ENCODE measurements at places on chromosomes 16 and 17.

- peak; percentile 12 for DNase-seq
Observed at GRCh38 chr16:87947356-87948118, 3.7 kb upstream of the BANP start.

GRCh38 chr17:63039342-63039741 lies 73.3 kb downstream of the TANC2 start:
- no peak for DNase-seq

- no peak for DNase-seq
Observed at GRCh38 chr16:11094075-11094856, 149.9 kb downstream of the CLEC16A start.

GRCh38 chr17:74185571-74186185 lies 17.8 kb upstream of the RPL38 start:
- peak; percentile 43 for DNase-seq

DNA sequence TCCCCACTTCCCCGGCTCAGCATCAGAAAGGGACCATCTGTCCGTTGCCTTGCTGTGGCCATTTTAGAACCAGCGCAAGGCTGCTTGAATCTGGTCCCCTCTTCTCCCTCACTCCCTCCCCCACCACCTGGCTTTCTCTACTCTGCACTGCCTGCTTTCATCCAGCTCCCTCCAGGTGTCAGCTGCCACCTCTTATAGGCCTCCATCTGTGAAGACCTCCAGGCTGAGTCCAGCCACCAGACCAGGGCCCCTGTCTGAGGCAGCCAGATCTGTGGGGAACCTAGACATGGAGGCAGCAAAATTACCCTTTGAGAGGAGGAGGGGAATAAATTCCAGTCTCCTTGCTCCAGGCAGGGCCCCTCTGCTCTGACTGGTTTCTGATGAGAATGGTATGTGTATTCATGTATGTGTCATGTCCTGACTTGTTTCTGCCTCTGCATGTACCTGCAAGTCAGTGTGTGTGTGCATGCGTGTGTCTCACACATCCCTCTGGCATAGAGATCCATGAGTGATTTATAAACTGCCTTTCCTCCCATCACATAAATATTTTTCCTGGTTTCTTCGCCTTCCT lies 21.1 kb downstream of the MINK1 start:
- DNase-seq = no peak

- no peak for DNase-seq
Observed at GRCh38 chr16:20916942-20917341, 16.4 kb downstream of the LYRM1 start.

DNA sequence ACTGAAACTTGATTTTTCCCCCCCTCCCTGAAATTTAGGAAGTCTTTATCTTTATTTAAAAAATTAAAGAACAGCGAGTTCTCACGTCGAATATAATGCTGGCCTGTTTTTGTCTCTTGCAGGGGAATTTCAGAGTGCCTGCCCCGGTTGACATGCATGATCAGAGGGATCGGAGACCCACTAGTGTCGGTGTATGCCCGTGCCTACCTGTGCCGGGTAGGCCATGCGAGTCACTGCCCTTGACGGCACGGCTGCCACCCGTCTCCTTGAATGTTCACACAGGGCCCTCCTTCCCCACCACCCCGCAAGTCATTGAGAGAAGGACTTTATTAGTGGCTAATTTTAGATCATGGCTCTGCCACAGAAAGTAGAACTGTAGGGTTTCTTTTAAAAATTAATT lies 54.7 kb downstream of the VPS35L start:
- DNase-seq = no peak

- no peak for DNase-seq
Observed at GRCh38 chr16:60200161-60200560, 1466.0 kb upstream of the GOT2 start.

GRCh38 chr17:30840771-30841170 lies 9.0 kb downstream of the ATAD5 start:
- DNase-seq = no peak

- DNase-seq = no peak
Observed at GRCh38 chr16:87216148-87216840, 100.9 kb downstream of the C16orf95 start.

DNA sequence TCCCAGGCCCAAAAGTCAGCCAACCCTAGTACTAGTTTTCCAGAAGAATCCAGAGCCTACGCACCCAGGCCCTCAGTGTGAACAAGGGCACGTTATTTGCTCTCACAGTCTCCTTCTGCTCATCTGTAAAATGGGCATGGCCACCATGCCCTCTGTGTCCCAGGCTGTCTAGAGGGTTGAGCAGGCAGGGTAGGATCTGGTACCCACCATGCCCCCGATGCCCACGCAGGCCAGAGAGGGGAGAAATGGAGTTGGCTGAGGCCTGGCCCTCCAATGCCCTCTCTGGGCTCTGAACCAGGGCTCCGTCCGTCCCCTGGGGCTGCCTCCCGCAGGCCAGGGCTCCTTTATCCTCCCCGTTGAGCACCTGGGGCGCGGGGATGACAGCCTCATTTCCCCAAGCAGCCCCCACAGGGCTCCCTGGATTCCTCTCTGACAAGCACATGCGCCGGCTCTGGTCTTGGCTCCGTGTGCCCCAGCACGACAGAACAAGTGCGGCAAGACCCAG lies 9.1 kb upstream of the BAHCC1 start:
- no peak for DNase-seq

- DNase-seq = no peak
Observed at GRCh38 chr17:42016411-42016831, 818 bp downstream of the DNAJC7 start.

GRCh38 chr16:50244504-50245416 lies 21.6 kb upstream of the ADCY7 start:
- no peak for DNase-seq

- no peak for DNase-seq
Observed at GRCh38 chr17:36657390-36657762, 56.0 kb downstream of the MRM1 start.

DNA sequence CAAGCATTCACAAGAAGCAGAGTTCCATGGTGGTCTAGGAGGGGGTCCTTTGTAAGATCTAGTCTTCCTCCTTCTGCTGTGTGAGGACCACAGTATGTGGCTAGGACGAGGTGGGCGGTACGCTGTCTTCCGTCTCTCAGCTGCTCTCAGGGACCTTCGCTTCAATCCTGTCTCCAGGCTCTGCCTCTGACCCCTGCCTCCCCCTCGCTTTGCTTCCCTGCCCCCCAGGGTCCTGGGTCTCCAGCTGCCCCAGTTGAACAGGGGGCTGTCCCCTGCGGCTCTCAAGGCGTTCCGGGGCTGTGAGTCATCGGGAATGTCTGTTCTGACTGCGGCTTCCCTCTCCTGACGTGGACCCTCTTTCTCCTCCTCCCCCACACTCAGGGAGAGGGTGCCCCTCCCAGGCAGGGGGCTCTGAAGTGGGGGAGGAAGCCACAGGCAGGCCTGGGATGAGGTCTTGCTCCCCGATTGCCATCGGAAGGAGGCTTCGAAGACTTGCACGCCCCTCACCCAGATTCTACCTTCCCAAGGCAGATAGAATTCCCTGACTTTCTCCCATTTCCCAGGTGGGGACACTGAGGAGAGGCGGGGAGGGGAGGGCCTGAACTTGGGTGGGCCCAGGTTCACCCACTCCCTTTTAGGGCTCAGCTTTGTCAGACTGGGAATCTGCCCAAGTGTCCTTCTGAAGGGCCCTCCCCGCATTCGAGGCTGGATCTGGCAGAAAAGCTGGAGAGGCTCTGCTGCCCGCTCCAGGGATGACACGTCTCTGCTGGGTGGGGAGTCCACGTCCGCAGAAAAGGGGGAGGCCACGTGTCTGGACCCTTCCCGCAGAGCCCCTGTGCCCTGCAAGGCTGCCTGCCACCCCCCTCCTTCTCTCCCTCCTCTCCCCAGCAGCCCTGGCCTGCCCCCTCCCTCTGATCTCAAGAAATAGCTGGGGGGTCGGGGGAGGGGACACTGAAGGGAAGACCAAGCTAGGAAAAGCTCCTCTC lies 9.1 kb upstream of the COL1A1 start:
- no peak for DNase-seq

DNA sequence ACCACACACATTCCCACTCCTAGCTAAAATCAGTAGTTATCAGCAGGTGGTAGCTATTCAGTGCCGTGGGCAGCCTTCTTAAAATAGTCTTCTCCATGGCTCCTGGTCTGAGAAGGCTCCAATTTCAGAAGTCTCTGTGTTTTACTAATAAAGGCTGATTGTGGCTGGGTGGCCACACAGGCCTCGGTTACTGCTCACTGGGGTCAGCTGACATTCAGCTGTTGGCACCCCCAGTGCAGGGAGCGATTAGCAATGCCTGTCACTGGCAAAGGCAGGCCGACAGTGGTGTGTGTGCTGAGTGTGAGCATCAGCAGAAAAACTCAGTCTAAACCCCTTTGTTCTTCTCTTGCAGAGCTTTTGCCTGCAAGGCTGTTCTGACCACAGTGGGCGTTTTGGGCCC lies 16.6 kb upstream of the DBNDD1 start:
- DNase-seq = no peak

DNA sequence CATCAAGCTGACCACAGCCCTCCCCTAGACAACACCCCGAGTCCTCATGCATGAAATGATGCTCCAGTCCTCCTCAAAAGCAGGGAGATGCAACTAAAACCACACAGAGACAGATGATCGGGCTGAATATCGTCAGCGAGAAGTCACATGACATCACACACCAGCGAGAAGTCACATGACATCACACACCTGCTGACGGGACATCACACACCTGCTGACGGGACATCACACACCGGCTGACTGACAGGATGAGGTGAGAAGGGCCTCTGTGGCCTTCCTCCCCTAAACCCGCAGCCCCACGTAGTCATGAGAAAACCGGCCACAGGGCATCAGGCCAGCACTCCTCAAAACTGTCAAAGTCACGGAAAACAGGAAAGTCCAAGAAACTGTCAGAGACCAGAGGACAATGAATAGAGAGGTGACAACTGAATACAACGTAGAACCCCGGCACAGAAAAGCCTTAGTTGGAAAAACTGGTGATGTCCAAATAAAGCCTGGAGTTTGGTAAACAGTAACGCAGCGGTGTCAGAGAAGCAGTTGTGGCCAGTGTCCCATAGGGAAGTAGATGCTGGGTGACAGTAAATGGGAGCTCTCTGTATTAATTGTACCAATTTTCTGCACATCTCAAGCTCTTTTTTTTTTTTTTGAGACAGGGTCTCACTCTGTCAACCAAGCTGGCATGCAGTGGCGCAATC lies 14.3 kb downstream of the LITAF start:
- DNase-seq = no peak

GRCh38 chr16:66612422-66612821 lies 7.9 kb downstream of the CMTM3 start:
- DNase-seq = no peak

DNA sequence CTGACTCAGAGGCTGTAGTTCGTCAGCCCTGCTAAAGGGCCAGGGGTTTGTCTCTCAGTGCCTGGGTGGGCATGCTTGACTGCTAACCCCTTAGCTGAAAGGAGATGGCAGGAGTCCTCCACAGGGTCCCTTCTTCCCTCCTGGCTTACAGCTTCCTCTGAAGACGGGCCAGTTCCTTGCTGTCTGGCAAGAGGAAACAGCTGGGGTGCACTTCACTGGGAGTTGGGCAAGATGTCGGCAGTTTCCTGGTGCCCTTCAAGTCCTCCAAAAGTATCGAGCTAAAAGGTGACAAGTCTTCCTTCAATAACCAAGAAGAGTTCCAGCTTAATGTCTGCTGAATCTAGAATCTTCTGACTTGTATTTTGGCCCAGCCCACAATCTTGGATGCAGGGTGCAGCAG lies 23.4 kb downstream of the NUP85 start:
- DNase-seq = no peak

DNA sequence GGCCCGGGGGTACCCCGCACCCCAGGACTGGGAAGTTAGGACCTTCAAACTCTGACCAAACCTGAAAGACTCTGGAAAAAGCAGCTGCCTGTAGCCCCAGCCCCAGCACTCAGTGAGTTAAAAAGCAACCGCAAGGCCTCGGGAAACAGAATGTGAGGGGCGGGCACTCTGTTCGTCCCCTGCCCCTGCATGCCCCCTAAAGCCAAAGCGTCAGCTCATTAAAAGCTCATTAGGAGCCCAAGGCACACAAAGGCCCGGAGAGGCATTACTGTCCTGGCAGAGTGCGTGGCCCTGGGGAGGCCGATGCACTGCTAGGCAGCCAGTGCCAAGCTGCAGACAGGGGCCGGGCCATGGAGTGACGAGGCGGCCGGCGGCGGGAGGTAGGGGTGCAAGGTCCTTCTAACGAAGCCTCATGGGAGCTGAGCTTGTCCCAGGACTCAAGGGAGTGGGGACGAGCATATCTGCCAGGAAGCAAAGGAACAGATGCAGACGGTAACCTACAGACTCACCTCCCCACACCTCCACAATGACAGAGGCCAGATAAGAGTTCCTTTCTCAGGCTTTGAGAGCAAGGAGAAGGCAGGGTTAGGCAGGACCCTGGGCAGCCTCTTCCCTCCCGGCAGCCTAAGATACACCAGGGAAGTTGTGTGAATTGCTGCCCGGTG lies 116.8 kb downstream of the ENGASE start:
- no peak for DNase-seq

- no peak for DNase-seq
Observed at GRCh38 chr16:29857133-29857760, 5.8 kb downstream of the CDIPT start.

GRCh38 chr17:50064253-50065001 lies 8.5 kb downstream of the ITGA3 start:
- no peak for DNase-seq

GRCh38 chr16:80691111-80691741 lies 113.2 kb downstream of the CDYL2 start:
- no peak for DNase-seq

- DNase-seq = no peak
Observed at GRCh38 chr16:87322833-87323726, 5.9 kb upstream of the C16orf95 start.

GRCh38 chr16:88940862-88941817 lies 35.9 kb downstream of the CBFA2T3 start:
- DNase-seq = peak; percentile 17

DNA sequence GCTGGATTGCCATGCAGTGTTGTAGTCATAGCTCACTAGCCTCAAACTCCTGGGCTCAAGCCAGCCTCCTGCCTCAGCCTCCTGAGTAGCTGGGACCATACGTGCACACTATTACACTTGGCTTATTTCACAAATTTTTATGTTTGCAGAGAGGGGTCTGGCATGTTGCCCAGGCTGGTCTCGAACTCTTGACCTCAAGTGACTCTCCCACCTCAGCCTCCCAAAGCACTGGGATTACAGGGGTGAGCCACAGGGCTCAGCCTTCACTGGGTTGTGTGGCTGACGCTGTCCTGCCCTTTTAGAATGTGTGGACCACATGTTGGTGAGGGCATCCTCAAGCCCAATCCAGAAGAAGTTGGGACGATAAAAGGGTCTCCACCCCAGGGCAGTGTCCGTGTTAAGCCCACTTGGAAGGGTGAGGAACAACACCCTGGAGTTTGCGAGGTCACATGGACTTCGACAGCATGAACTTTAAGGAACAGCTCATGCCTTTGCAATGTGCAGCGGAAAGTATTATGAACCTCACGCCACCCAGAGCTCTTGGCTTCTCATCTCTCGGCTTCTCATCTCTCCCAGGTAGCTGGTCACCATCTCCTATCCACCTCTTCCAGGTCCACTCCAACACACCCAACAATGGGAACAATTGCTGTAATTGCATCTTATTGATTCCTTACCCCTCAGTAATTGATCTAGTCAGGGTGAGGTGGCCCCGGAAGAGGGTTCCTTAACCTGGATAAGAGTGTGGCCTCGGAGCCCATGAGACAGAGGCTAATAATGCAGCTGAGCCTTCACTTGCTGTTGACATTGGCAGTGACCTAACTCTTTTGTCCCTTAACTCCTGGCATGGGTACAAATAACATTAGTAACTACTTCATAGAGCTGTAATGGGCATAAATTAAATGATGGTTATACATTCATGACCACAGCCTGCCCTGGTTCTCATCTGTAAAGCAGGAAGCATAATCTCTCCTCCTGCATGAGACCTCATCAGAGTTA lies 6.7 kb downstream of the FOXL1 start:
- DNase-seq = no peak
